ENCODE measurements at places on chromosomes 5 and 9. TPM values are rescaled to one million over a fixed set of nuclear protein-coding genes. Genes with fewer than 3 reads are reported as not detected.

Gene AMBP
- not detected for total RNA-seq

Gene LCN9
- total RNA-seq: not detected

Gene GRM6
- not detected for total RNA-seq

Gene RNF183
- total RNA-seq: not detected

Gene NRARP
- 2.4 TPM for total RNA-seq

Gene SPDL1
- total RNA-seq: 5.8 TPM

Gene ENDOG
- total RNA-seq: 29.8 TPM

Gene MSX2
- total RNA-seq: 0.75 TPM

Gene GPR151
- not detected for total RNA-seq

Gene REEP2
- total RNA-seq: 0.98 TPM

Gene RPL12
- total RNA-seq: 2,956 TPM

Gene STXBP1
- total RNA-seq: 78.7 TPM

Gene PDLIM4
- 9.3 TPM for total RNA-seq

Gene PCDHA8
- total RNA-seq: not detected

Gene SPATA31D4
- total RNA-seq: not detected

Gene PDGFRB
- 225 TPM for total RNA-seq

Gene FBP1
- total RNA-seq: 16.1 TPM

Gene HSPA9
- total RNA-seq: 192 TPM

Gene MEF2C
- total RNA-seq: 45.6 TPM

Gene DBH
- total RNA-seq: not detected

Gene ADAMTSL1
- total RNA-seq: 16.4 TPM

Gene PNPLA7
- total RNA-seq: 13.0 TPM

Gene SLC45A2
- not detected for total RNA-seq

Gene NXNL2
- total RNA-seq: not detected

Gene POU5F2
- 4.2 TPM for total RNA-seq

Gene RFX3
- total RNA-seq: 15.3 TPM

Gene KCNIP1
- not detected for total RNA-seq

Gene LRRTM2
- 0.44 TPM for total RNA-seq

Gene TAF11L5
- total RNA-seq: not detected

Gene EQTN
- 0.66 TPM for total RNA-seq

Gene KCNT1
- total RNA-seq: not detected

Gene DNAJB5
- total RNA-seq: 6.5 TPM

Gene PCSK5
- 19.4 TPM for total RNA-seq

Gene CLIC3
- total RNA-seq: not detected

Data from subcutaneous adipose tissue (tissue), 4 donors.